ENCODE measurements at places on chromosomes 3 and 15. TPM values are rescaled to one million over a fixed set of nuclear protein-coding genes. Genes with fewer than 3 reads are reported as not detected.
A peak's percentile ranks its signal among the peaks of the same experiment; 100 is the strongest.

The RPL4 gene
- 5,820 TPM for total RNA-seq

The C3orf85 gene
- total RNA-seq, result not detected

The NT5DC2 gene
- total RNA-seq, result 47.8 TPM

The PPP4R2 gene
- 61.5 TPM for total RNA-seq

- no peak overlapping the region for H3K27ac ChIP-seq
- no peak overlapping the region for H3K4me3 ChIP-seq
- H3K4me1 ChIP-seq, result peaks cover 4% of the 10 kb centered on the region
- no peaks in the 10 kb centered on the region for H3K36me3 ChIP-seq
- no peaks in the 10 kb centered on the region for H3K27me3 ChIP-seq
These were observed 966 bp upstream of the C3orf80 start for GRCh38 chr3:160224256-160224655.

- no peaks in the 10 kb centered on the region for H3K36me3 ChIP-seq
- H3K4me1 ChIP-seq, result peaks cover 7% of the 10 kb centered on the region
- no peak overlapping the region for H3K4me3 ChIP-seq
These were observed 63.2 kb upstream of the CGNL1 start for GRCh38 chr15:57313134-57313483.

GRCh38 chr3:112333002-112333380, at the start of gene CD200:
CD200 (plus strand) TSS chr3:112333156; CDS start chr3:112333213, 57 bp downstream.
- H3K4me1 ChIP-seq, result no peaks in the 10 kb centered on the region
- no peak within 1 kb of the TSS for H3K27ac ChIP-seq
- peak within 1 kb of the TSS; percentile 27 for H3K4me3 ChIP-seq
- H3K27me3 ChIP-seq, result no peaks in the 10 kb centered on the region
- H3K36me3 ChIP-seq, result no peaks in the 10 kb centered on the region
- DNase-seq, result no peak

- H3K27ac ChIP-seq, result no peak overlapping the region
- H3K4me1 ChIP-seq, result no peaks in the 10 kb centered on the region
- no peaks in the 10 kb centered on the region for H3K36me3 ChIP-seq
- DNase-seq, result no peak
These were observed 298.8 kb upstream of the PLSCR5 start for GRCh38 chr3:146903927-146904326.

GRCh38 chr3:67662733-67663132, 8.3 kb upstream of the SUCLG2 start:
- no peak overlapping the region for H3K27ac ChIP-seq
- DNase-seq, result no peak
- H3K27me3 ChIP-seq, result no peaks in the 10 kb centered on the region
- H3K4me1 ChIP-seq, result no peaks in the 10 kb centered on the region
- H3K4me3 ChIP-seq, result no peak overlapping the region
- no peaks in the 10 kb centered on the region for H3K36me3 ChIP-seq

Measured in Karpas-422 (cell line).